ENCODE measurements at places on chromosomes 16 and 17.
A peak's percentile ranks its signal among the peaks of the same experiment; 100 is the strongest.

- no peak for DNase-seq
These were observed 79.0 kb downstream of the ARHGAP17 start for GRCh38 chr16:24936151-24936550.

- no peak for DNase-seq
These were observed 7.9 kb downstream of the SETD1A start for GRCh38 chr16:30965436-30965835.

DNA sequence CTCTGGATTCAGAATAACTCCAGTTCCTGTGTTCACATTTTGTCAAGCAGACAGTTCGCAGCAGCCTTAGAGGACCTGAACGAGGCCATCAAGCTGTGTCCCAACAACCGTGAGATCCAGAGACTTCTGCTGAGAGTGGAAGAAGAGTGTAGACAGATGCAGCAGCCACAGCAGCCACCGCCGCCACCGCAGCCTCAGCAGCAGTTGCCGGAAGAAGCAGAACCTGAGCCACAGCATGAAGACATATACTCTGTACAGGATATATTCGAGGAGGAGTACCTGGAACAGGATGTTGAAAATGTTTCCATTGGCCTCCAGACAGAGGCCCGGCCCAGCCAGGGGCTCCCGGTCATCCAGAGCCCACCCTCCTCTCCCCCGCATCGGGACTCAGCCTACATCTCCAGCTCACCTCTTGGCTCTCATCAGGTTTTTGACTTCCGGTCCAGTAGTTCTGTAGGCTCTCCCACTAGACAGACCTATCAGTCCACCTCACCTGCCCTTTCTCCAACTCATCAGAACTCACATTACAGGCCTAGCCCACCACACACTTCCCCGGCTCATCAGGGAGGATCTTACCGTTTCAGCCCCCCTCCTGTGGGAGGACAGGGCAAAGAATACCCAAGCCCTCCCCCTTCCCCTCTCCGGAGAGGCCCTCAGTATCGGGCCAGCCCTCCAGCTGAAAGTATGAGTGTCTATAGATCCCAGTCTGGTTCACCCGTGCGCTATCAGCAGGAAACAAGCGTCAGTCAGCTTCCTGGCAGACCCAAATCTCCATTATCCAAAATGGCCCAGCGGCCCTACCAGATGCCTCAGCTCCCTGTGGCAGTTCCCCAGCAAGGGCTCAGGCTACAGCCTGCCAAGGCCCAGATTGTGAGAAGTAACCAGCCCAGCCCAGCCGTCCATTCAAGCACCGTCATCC is 25.9 kb downstream of the CYB561 start:
- DNase-seq: peak; percentile 37

DNA sequence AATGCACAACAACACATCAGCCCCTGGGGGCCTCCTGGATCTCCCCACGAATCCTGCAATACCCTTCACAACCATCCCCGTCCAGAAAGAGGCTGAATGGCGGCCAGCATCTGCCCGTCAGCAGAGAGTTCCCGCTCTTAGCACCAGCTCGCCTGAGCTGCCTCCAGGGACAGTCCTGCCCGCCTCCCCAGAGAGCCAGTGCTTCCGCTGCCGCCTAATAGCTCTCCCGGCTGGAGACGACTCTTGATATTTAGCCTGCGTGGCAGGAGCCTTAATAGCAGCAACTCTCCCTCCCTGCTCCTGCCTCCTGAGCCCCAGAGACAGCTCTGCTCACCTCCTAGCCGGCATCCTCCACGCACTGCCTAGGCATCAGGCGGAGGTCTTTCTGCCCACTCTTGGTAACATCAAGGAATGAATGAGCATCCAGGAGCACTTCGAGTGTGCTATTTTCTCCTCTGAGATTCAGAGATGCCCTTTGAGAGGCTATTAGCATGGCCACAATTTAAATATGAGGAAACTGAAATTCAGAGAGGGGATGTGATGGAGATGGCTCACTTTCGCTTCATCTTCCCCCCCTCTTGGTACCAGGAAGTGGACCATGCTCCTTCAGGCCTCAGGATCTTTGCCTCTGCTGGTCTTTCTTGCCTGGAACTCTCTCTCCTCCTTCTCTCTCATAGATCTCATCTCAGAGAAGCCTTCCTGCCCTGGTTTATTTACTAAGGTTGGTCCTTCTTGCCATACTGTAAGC is 67.9 kb downstream of the RAI1 start:
- DNase-seq: no peak

DNA sequence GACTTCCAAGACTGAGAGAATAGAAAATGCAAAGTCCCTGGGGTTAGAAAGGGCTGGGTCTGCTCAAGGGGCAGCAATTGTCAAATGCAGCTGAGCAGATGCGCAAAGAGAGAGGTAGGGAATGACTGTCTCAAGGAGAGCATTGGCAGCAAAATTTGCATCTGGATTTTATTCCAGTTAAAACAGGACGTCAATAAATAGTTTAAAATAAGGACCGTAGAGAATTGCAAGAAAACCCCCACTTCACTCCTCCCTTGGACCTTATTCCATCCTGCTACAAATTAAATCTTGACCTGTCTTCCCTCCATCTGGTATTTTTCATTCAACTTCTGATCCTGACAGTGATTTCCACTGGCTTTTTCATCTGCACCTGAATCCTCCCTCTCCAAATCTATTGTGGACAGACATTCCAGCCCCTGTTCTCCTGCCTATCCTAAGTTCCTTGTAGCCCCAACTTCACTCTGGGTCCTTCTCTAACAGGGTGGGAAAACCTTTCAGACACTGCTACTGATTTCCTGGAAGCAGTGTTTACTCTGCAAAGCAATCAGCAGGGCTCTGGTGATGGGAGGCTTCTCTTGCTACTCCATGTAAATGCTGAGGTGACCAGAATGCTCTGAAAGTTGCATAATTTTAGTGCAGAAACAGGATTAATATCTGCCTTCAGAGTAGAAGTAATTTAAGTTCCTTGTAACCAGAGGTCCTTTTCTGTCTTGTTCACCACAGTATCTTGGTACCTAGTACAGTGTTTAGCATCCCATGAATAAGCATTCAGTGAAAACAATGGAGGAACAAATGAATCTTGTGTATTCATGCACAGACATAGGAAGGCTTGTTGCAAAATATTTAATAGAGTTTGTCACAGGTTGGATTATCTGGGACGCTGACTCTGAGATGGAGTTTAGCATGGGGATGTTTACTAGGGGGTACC is 79.2 kb downstream of the CDH11 start:
- DNase-seq: no peak

DNA sequence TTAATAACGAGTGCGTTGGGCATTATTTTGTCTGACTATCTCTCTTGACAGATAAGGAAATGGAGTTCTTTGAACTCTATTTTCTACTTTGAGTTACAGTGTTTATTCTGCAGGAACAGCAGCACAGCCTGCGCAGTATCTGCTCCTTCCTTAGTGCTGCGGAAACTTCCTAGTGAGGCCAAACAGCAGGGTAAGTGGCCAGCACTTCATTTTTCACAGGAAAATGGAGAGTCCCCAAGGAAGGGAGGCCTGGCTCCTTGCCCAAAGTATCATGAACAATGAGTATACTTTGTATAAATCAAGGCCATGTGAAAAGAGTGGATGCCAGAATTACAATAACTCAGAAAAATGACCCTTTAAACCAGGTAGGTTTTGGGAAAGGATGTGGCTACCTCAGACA is 140.6 kb downstream of the VPS53 start:
- no peak for DNase-seq

- no peak for DNase-seq
These were observed 41.1 kb upstream of the MTSS2 start for GRCh38 chr16:70726892-70727361.

- DNase-seq: no peak
These were observed 6.8 kb downstream of the RAB40B start for GRCh38 chr17:82691714-82692113.

GRCh38 chr17:42853004-42853403 is 2.0 kb downstream of the AOC3 start:
- DNase-seq: no peak

DNA sequence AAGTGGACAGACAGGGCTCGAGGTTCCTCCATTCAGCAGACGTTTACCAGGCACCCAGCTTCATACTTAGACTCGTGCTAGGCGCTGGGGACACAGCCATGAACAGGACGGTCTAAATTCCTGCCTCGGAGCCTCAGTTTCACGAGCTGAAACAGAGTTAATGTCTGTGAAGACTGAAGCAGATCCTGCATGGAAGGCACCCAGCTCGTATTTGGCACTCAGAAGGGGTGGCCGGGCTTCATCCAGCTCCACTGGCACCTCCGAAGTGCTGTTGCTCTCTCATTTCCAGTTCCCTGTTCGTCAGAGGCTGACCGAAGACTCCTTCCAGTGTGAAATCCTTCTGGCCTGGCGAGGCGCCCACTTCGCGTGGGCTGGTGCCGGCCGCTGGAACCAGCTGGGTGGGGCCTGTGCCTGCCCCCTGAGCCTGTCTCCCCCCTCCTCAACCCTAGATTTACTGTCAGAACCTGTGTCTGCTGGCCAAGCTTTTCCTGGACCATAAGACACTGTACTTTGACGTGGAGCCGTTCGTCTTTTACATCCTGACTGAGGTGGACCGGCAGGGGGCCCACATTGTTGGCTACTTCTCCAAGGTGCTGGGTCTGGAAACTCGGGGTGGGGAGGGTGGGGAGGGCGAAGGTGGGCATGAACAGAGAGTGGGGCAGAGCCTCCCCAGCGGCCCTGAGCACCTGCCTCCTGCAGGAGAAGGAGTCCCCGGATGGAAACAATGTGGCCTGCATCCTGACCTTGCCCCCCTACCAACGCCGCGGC is 5.8 kb downstream of the PRSS8 start:
- DNase-seq: no peak

DNA sequence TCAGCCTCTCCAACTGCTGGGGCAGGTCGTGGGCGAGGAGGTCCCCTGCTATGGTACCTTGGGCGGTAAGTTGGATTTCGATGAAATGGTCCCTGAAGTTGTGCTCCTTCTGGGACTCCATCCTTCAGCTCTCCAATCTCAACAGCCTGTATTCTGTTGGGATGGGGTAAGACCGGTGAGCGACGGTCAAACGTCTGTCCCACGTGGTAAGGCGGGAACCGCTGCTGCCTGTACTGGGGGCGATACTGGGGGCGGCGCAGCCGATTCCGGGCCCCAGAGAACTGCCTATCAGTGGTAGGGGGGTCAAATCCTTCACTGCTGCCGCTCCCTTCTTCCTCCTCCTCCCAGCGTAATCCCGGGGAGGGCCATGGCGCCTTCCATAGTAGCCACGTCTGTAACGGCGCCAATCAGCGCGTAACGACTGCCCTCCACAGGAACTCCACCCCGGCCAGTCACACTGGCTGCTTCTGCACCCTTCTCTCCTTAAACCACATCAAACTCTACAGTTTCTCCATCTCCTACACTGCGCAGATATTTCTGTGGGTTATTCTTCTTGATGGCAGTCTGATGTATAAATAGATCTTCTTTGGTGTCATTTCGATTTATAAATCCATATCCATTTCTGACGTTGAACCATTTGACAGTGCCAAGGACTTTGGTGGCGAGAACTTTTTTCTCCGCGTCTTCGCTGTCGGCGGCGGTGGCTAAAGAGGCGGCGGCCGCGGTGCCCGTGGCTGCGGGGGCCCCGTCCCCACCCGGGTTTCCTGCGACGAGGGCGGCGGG is 41.1 kb downstream of the AHSP start:
- DNase-seq: no peak

DNA sequence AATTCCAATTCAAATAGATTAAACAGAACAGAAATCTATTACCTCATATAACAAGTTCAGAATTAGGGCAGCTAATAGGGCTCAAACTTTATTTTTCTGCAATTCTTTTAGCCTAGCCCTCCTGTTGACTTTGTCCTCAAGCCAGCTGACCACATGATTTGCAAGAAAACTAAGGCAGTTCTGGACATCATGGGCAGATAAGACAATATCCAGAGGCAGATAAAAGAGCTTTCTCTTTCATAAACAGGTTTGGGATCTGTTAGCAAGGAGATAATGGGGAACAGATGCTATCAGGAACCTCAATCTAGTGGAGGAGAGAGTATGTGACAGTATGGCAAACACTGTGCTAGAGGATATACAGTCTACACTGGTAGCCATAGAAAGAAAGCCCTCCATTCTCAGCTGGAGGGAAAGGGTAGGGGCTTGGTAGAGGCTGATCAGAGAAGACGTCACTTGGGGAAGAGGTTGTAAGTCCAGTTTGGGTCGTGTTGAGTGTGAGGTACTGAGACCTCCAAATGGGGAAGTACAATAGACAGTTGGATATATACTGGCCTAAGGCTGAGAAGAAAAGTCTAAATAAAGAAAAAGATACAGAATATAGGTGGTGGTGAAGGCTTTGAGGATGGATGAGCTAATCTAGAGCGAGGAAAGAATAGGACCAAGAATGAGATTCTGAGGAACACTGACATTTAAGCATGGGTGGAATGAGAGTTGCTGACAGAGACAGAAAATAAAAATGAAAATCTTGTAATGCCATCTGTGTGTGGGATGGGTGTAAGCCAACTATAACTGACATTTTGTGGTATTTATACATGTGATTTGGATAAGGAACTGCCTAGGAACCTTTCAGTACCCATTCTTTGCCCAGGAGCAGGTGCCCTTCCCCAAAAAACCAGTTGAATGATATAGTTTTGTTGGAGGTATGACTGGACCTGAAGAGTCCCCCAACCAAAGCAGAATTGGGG is 67.4 kb downstream of the CYB561 start:
- DNase-seq: no peak

DNA sequence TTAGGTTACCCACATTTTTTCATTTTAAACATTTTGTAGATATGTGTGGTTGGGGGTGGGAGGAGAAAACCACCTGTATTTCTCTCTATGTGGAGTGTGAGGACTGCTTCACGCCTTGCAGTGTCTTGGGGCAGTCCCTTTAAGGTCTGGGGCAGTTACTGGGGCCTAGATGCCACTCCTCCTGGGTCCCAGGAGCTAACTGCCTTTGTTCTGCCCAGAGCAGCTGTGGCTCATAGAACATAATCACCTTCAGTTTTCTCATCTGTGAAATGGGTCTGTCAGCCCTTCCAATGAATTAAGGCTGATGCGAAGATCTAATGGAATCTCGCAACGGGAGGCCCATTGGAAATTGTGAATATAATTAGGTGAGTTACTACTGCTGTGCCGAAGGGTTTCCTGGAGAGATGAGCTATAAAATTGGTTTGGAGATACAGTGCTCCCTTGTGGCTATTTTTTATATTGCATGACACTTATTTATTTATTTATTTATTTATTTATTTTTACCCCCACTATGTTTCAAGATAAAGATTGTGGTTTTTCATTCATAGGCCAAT is 22.9 kb downstream of the DHRS7C start:
- no peak for DNase-seq

DNA sequence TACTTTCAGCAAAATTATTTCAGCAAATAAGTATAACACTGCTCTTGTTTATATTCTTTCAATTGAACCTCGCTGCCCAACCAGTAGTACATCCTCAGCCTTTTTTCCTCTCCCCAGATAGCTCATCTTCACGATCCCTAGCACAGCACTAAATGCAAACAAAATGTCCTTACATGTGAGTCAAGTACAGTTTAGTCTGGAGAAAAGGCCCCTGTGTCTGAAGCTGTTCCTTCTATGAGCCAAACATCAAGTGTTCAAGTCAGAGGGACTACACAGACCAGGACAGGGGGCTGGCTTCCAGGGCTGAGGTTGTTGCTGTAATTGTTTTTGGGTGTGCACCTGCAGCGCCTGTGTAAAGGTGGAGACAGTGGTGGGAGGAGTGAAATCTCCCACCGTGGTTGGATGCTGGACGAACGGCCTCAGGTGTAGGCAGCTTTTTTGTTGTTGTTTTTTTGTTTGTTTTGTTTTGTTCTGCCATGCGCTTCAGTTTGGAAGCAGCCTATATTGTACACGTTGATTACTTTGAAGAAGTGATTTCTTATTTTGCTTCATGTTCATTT is 147.1 kb downstream of the PRKCA start:
- DNase-seq: no peak
